Ovary (tissue), 10 donors: ENCODE measurements at places on chromosomes 13 and 19.

DNA sequence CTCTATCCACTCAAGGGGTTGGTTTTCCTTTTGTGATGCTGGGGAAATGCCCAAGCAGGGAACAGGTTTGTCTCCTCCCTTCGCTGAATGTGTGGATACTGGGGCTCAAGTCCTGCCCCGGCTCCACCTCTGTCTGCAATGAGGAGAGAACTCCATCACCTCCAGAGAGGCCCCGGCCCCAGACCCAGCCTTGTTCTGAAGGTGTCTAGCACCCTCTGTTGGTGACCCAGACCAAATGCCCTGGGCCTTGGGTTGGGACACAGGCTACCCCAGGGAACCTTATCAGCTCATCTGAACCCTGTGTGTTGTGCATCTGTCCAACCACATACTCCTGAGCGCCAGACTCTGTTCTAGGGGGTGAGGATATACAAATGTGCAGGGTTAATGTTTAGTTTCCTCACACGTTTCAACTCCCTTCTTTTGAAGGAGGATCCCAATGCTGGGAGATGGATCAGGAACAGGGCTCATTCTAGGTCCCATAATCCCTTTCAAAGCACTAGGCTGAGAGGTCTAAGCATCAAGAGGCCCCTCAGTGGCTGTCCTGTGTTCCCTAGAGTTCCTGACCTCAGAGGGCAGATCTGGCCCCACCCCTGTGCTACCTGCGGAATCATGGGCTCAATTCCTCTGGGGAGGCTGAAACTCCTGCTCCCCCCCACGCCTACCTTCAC lies 112.5 kb upstream of the SLC7A1 start:
- DNase-seq, result no peak

- DNase-seq, result no peak
Measured at GRCh38 chr19:41408256-41408655, 10.6 kb downstream of the BCKDHA start.

- no peak for DNase-seq
Measured at GRCh38 chr13:111518161-111518792, 197.8 kb downstream of the TEX29 start.

- no peak for DNase-seq
Measured at GRCh38 chr13:48955536-48955935, 20.2 kb upstream of the FNDC3A start.

GRCh38 chr13:48093588-48093987 lies 1.3 kb downstream of the MED4 start:
- DNase-seq, result no peak

GRCh38 chr13:98586400-98587345 lies 9.8 kb upstream of the STK24 start:
- DNase-seq, result no peak

DNA sequence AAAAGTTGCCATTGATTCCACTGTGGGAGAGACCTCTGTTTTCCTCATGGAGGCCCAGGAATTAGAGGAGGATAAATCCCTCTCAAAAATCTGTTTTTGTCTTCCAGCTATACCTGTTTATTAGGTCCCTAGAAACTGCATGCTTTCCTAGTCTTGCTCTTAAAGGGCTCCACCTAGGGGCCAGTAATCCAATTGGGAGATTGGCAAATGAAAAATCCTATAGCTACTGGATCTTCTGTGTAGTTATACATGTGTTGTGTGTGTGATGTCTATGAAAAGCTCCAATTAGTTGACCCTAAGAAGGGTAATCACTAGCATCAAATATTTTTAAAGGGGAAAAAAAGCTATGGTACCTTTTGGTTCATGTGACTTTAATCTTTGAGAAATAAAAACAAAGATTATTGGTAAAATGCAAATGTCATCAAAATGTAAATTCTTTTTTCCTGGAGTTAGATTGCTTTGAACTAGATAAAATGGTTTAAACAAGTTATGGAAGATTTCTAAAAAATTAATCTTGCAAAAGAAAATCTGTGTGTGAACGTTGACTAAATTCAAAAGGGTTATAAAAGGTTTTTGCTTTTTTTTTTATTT lies 63.4 kb upstream of the C1QTNF9B start:
- DNase-seq, result no peak

GRCh38 chr13:98697791-98698190 lies 54.7 kb downstream of the SLC15A1 start:
- no peak for DNase-seq

- DNase-seq, result no peak
Measured at GRCh38 chr13:21481359-21481758, 22.3 kb upstream of the ZDHHC20 start.

DNA sequence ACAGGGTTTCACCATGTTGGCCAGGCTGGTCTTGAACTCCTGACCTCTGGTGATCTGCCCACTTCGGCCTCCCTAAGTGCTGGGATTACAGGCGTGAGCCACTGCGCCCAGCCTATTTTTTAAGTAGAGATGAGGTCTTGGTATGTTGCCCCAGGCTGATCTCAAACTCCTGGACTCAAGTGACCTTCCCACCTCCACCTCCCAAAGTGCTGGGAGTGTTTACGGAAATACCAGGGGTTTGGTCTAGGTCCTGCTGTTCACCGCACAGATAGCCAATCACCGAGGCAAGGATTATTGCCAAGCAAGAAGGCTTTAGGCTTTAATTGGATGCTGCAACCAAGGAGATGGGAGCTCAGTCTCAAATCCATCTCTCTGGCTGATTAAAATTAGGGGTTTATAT lies 11.6 kb downstream of the CLEC4G start:
- DNase-seq, result no peak

DNA sequence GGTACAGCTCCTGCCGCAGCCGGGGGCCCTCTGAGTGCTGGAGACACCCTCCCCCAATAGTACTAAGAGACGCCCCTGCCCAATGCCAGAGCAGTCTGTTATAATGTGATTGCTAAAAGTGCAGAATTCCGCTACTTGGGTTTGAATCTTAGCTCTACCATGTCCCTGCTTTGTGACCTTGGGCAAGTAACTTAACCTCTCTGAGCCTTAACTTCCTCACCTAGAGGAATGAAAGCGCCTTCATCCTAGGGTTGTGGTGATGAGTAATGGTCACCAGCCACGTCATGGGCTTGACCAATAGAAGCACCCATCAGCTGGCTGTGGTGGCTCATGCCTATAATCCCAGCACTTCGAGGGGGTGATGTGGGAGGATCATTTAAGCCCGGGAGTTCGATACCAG lies 6.5 kb downstream of the PLEKHG2 start:
- no peak for DNase-seq
